Hematopoietic multipotent progenitor cell treated with erythropoietin and hydrocortisone succinate and interleukin-3 and kit ligand, for 15 days (in vitro differentiated cells): ENCODE measurements at places on chromosomes 11 and 22.

DNA sequence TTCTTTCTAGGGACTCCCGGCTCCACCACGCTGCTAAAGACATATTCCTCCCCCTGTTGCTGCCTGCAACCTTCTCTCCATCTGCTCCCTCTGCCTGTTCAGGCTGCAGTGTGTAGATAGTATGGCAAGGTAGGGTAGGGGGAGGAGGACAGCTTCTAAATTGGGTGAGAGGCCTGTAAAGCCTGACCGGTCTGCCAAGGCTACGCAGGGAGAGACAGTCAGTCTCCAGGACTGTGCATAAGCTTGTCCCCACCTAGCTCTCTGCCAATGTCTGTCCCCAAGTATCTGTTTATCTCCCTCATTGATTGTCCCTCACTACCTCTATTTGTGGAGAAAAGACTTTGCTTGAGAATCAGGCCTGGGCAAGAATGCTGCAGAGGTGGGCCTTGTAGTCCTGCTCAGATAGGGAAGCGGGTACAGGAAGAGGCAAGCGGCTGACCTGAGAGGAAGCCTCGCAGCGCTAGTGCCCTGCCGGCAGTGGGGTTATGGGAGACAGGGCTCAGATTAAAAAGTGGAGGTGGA is 871 bp upstream of the SEZ6L start:
- DNase-seq, result no peak

GRCh38 chr11:12973528-12974181 is 35.5 kb upstream of the RASSF10 start:
- DNase-seq, result no peak

GRCh38 chr22:37996515-37997246 is 12.3 kb upstream of the SOX10 start:
- no peak for DNase-seq

GRCh38 chr11:61026121-61027031 is 54.9 kb downstream of the CD6 start:
- DNase-seq, result no peak

GRCh38 chr11:34650528-34650927 is 29.6 kb downstream of the EHF start:
- DNase-seq, result no peak

- DNase-seq, result no peak
These were observed 366.9 kb upstream of the CHORDC1 start for GRCh38 chr11:90589735-90590134.

DNA sequence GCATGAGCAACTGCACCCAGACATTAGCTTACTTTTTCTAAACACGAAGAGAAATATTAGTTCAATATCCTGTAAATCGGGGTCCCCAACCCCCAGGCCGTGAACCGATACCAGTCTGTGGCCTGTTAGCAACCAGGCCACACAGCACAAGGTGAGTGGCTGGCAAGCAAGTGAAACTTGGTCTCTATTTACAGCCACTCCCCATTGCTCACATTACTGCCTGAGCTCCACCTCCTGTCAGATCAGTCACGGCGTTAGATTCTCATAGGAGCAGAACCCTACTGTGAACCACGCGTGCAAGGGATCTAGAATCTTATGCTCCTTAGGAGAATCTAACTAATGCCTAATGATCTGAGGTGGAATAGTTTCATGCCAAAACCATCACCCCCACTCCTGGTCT is 27.8 kb upstream of the DEPDC7 start:
- no peak for DNase-seq

DNA sequence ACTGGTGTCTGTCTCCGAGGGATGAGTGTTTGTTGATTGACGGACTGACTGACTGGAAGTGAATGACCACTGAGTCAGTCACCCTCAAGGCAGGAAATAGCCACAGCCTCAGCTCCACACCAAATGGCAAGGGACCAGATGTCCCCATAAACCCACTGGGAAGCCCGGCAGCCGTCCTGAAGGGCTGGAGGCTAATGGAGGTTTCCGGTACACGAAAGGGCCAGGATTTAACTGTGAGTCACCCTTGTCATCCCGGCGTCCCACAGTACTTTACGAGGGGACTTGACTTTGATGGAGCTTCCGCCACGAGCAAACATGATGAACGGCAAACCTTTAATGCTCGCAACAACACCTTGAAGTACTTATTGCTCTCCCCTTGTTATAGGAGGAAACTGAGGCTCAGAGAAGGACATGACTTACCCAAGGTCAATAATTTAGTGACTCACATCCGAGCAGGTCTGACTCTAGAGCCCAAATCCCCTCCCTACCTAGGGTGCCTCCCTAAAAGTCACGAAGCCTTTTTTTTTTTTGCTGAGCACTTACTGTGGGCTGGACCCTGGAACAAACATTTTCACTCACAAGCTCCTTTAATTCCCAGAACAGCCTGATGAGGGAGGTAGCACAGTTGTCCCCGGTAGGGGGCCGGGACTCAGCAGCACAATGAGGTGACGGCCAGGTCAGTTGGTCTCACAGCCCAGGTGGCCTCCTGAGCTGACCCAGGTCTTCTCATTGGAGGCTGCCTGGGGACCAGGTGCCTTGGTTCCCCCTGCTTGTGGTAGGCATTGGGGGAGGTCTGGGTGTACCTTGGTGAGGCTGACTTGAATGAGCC is 25.2 kb upstream of the GCAT start:
- no peak for DNase-seq

DNA sequence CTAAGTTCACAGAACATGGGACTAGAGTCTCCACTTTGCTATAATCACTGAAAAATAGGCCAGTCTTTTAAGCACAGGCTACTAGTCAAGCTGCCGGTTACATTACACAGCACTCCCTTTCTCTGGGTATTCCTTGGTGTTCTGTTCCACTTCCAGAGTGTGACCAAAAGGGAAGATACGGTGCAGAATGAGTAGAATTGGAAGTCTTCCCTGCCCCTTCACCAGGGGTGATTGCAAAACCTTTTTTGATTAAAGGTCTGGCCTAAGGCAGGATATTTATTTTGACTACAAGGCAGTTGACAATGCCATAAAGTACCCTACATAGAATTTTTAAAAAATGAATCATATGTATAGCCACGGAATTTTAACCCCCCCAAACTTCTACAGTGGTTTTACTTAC is 59.6 kb upstream of the ADORA2A start:
- no peak for DNase-seq

DNA sequence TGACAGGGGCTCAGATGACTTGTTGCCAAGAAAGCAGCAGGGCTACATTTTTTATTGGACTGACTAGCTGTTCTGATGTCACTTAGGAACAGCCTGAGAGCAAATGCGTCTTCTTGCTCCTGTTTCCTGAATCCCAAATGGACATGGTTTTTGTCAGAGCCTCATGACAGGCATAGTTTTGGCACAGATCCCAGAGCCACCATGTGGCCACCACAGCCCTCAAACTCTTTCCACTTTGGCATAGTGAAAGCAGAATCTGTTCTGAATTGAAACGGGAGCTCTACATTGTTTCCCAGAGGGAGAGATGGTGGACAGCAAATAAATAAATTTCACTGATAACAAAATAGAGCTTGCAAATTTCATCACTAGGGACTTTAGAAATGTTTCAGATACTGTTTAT is 222.2 kb downstream of the C11orf87 start:
- DNase-seq, result no peak

- no peak for DNase-seq
These were observed 5.2 kb downstream of the SRPRA start for GRCh38 chr11:126263489-126263888.

DNA sequence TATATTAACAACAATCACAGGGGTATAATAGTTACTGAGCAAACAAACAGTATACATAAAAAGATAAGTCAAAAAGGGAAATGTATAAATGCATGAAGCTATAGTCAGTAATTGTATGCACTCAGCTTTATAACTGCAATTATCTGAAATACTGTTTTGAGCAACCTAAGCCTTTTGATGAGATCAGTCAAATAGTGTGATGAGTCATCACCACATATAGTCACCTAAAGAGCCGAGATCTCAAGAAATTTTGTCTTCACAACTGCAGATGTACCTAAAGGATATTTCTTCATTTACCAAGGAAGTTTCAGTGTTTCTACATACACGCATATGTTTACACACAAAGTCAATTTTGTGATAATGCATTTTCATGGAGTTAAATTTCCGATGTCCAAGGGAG is 5.4 kb upstream of the OR51A2 start:
- no peak for DNase-seq

GRCh38 chr11:119708384-119708783 is 20.6 kb downstream of the NECTIN1 start:
- DNase-seq, result no peak

DNA sequence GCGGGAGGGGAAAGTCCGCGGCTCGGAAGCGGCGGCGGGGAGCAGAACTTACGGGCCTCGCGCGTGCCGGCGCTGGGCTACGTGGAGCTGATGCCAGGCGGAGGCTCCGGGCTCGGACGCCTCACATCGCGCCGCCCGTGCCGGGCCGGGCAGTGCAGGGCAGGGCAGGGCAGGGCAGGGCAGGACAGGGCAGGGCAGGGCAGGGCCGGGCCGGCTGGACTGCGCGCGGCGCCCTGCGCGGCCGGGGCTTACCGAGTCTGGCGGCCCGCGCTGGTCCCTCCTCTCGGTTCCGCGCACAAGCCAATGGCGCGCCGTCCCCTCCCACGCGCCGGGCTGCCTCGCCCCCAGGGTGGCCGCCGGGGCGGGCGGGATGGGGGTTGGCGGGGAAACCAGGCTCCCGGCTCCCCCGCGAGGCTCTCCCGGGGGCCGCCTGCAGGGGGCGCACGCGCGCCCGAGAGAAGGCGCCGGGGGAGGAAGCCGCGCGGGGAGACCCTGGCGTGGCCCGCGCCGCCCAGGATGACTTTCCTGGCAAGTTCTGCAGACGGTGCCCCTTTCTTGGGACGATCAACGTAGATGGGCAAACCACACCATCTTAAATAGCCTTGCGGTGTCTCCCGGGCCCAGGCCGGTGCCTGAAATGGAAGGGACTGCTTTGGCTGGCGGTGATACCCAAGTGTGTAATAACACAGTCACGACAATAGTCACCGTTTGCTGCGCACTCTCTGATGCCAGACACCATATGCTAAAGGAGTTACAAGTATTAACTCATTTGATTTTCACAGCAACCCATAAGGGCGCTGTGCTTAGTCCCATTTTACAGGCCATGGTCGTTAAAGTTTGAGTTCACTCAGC is at the start of gene TP53I11:
Gene TP53I11 (minus strand): TSS at position 259 of the 852 bp plus-strand sequence. CDS start 12,548 bp downstream, outside the sequence.
- DNase-seq, result no peak

DNA sequence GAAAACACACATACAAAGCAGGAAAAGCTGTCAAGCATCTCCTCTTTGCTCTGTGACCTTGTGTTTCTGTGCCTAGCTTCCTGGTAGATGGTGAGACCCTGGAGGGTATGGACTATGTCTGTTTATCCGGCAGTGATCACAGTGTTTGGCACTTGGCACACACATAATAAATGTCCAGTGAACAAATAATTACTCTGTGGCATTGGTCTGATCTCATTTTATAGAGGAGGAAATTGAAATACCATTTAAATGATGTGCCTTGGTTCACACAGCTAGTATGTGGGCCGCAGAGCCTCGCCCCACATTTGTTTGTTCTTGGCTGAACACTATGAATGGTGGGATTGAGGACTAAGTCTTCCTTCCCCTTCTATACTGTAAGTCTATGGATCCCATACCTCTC is 104.7 kb upstream of the SPON1 start:
- no peak for DNase-seq

DNA sequence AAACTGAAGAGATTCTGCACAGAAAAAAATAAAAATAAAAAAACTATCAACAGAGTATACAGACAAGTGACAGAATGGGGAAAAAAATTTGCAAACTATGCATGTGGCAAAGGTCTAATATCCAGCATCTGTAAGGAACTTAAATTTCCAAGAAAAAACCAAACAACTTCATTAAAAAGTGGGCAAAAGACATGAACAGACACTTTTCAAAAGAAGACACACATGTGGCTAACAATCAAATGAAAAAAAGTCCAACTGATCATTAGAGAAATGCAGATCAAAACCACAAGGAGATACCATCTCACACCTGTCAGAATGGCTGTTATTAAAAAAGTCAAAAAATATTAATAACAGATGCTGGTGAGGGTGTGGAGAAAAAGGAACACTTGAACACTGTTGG is 64.3 kb downstream of the APIP start:
- DNase-seq, result no peak

DNA sequence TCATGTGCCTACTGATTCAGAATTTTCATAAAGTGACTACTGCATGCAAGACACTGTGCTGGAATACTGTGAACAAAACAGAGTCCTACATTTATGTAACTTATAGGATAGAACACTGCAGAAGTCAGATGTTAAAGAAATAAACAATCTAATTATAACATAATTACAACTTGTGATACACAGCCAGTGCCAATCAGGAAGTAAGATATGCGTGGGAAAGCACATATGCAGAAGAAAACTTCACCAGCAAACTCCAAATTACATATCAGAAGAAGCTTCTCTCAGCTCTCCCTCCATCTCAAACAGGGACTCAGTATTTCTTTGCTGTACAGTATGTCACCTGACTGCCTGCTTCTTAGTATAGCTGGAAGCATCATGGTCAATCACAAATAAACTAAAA is 37.4 kb downstream of the PAK1 start:
- no peak for DNase-seq

GRCh38 chr11:60854847-60855725 is 664 bp downstream of the PTGDR2 start:
- no peak for DNase-seq

DNA sequence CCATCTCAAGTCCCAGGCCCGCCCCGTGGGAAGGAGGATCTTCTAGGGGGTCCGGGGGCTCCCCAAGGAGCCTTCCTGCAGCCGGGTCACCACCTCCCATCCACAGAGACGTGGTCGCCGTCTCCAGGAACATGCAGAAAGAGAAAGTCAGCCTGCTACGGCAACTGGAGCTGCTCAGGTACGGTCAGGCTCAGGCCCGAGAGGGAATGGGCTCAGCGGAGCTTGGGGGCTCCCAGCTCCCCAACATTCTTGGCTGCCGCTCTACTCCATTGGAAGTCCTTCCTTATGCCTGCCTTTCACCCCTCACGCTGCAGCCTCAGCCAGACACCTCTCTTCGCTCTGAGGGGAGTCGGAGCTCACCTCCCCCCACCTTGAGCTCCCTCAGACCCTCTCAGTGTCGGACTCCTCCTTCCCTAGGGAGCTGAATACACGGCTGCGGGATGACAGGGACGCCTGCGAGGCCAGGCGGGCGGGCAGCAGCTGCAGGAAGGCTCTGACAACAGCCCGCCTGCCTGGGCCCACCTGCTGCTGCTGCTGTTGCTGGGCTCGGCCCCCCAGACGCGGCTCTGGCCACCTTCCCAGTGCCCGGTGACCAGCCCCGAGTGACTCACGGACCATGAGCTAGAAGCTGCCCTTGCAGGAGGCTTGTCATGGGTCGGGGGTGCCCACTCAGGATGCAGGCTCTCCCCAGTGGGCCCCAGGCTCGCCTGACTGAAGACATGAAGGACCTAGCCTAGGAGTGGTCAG is 1.5 kb upstream of the CD151 start:
- DNase-seq, result no peak
